ENCODE measurements at places on chromosomes 5 and 9. TPM values are rescaled to one million over a fixed set of nuclear protein-coding genes. Genes with fewer than 3 reads are reported as not detected.

The DNM1 gene
- total RNA-seq = 4.4 TPM

The CCDC171 gene
- 1.7 TPM for total RNA-seq

The FAM221B gene
- total RNA-seq = not detected

The GADD45G gene
- total RNA-seq = 0.08 TPM

The ZCCHC10 gene
- 9.8 TPM for total RNA-seq

The RNF208 gene
- not detected for total RNA-seq

The INSL4 gene
- total RNA-seq = not detected

The CTXN3 gene
- not detected for total RNA-seq

The ADAMTS6 gene
- total RNA-seq = 51.0 TPM

The C5orf58 gene
- not detected for total RNA-seq

The GRXCR2 gene
- not detected for total RNA-seq

The PIGO gene
- total RNA-seq = 4.4 TPM

The ADGRV1 gene
- 0.59 TPM for total RNA-seq

The FBP2 gene
- total RNA-seq = not detected

The RORB gene
- total RNA-seq = 0.82 TPM

The FBLL1 gene
- total RNA-seq = 3.0 TPM

The SLC34A3 gene
- total RNA-seq = not detected

The OR1J2 gene
- total RNA-seq = 0.30 TPM

The BRIX1 gene
- 18.6 TPM for total RNA-seq

The PCDHA1 gene
- total RNA-seq = not detected

The PCDHB16 gene
- total RNA-seq = 0.70 TPM

The SPATA31C1 gene
- total RNA-seq = not detected

The EXOSC2 gene
- 25.4 TPM for total RNA-seq

The CCDC107 gene
- 17.8 TPM for total RNA-seq

The PARP8 gene
- total RNA-seq = 13.1 TPM

The SWI5 gene
- total RNA-seq = 35.1 TPM

The ABO gene
- not detected for total RNA-seq

The GPR151 gene
- total RNA-seq = not detected

The ZER1 gene
- total RNA-seq = 17.9 TPM
